ENCODE measurements at places on chromosomes 2 and 18.

DNA sequence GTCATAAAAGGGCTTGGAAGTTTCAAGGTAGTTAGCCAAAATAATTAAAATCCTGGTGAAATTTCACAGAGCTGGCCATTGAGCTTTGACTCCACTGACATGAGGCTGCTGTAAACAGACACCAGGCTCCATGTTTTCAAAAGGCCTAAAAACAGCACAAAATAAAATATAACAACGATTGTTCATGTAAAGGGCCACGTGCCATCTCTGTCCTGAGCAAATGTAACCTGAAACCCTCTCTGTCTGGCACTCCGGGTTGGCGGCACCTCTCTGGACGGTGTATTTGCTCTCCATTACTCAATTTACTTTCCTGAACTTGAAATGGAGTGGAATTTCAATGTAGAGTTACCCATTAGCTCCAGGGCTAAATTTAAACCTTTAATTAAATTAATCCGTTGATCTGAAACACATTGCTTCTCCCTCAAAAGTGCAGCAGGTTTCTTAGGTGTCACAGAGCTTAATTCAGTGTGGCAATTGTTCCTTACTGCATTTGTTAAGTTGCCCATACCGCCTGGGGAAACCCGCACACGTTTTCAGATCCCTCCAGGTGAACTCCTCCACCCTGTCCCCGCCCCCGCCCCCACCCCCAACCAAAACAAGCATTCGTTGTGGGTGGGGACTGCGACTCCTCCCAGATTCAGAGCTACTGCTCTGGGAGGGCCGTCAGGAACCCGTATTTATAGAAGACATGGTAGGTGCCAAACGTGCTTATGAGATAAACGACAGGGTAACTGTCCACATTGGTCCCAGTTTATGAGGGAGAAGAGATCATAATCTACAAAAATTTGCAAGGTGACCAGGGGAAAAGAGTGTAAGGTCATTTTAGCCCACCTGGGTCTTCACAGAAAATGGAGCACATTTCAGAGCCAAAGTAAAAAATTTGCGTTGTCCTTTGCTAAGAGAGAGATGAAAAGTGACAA, 1.2 kb upstream of the CABLES1 start:
- DNase-seq: no peak

GRCh38 chr2:189236066-189236465, 56.5 kb upstream of the COL5A2 start:
- no peak for DNase-seq

DNA sequence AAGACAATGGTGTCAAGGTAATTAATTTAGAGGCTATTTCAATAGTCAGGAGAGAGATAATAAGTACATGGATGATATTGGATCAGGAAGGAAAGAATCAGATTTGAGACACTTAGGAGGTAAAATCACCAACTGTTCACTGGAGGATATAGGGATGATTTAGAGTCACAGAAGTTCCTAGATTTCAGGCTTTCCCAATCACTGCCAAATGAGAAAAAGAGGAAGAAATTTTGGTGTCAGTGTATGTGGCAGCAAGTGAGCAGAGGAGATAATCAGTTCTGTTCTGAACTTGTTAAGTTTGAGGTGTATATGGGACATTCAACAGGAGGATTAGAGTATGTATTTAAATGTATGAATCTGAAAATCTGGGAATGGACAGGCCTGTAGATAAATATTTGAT, 640.4 kb downstream of the NR4A2 start:
- DNase-seq: no peak

GRCh38 chr2:175353275-175353674, 171.8 kb upstream of the ATP5MC3 start:
- DNase-seq: no peak

- no peak for DNase-seq
Measured at GRCh38 chr2:46857871-46858701, 57.5 kb downstream of the MCFD2 start.

GRCh38 chr2:41598161-41598894, 449.5 kb upstream of the PKDCC start:
- no peak for DNase-seq

- no peak for DNase-seq
Measured at GRCh38 chr2:236171181-236171679, 3.0 kb upstream of the GBX2 start.

- DNase-seq: no peak
Measured at GRCh38 chr2:160295519-160296207, 95.6 kb upstream of the ITGB6 start.

DNA sequence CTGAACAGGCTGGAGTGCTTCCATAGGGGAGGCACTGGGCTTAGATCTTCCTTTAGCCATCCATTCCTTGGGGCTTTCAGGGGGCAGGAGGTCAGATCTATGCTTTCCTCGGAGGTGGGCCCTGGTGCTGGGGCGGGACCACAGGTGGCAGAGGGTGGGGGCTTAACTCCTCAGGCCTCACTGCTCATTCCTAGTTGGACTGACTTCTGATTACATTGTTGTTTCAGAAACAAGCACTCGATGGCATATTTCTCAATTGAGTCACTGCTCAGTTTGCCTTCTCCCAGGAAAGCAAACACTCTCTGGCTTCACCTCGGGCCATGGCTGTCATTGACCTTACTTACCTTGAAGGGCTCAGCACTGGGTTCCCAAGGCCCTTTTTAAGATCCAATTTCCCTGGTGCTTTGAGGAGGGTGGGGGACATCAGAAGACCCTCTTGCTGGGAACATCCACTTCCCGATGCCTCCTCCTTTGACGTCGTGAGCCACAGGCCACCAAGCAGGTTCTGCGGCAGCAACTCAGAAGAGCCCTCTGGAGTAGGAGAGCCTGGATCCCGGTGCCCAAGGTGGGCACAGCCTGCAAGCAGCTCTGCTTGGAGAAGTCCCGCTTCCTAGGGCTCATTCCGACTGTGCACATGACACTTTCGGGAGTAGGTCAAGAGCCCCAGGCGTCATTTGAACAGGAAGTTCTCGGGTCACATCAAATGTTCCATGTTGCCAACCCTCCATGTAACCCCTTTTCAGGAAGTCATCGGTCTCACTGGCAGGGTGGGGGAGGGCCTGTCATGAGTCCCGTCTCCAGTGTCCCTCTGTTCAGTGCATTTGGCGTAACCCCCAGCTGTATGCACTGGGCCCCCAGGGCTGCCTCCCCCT, 40.6 kb downstream of the SDC1 start:
- no peak for DNase-seq

DNA sequence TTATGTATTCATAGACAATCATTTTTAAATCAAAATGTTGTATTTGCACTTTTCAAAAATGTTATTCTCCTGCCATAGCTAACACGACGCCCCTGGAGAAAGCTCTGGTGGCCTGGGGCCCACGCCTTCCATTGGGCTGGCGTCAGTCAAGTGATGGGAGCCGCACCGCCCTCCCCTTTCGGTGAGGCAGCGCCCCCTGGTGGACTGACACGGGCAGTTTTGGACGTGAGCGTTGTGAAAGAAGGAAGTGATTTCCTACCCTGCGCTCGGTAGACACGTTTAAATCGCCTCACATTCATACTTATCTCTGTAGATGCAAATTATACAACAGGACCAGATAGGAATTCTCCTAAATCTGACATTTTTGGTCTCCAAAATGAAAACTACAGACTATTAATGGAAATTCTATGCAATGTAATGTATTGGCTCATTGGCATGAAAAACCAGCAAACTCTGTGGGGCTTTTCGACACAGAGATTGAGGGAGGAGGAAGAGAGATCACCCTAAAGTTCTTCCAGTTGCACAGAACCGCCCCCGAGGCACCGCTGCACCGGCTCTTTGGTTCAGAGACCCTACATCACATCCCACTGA, 326.2 kb upstream of the SOX11 start:
- DNase-seq: no peak

DNA sequence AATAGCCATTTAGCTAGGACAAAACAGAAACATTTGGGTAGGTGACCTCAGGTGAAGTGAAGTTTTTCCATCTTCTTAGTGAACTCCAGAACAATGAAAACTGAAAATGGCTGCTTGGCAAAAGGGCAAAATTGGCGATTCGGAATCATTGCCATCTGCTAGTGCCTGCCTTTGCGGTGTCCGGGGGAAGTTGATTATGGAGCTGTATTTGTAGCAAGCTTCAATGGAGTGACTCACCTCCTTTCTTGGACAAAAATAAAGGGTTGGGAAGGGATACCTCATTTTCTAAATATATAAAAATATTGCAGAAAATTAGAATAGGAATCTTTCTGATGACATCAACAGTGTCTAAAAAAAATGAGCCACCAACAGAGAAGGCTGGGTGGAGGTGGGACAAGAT, 460.5 kb downstream of the TGIF1 start:
- no peak for DNase-seq

GRCh38 chr18:63158676-63159291, 160.8 kb downstream of the BCL2 start:
- DNase-seq: no peak

GRCh38 chr2:47057687-47058002, 97.5 kb downstream of the STPG4 start:
- DNase-seq: no peak

GRCh38 chr2:200703127-200703925, 108.4 kb upstream of the BZW1 start:
- DNase-seq: no peak

- no peak for DNase-seq
Measured at GRCh38 chr18:46728219-46728930, 28.5 kb downstream of the ST8SIA5 start.

DNA sequence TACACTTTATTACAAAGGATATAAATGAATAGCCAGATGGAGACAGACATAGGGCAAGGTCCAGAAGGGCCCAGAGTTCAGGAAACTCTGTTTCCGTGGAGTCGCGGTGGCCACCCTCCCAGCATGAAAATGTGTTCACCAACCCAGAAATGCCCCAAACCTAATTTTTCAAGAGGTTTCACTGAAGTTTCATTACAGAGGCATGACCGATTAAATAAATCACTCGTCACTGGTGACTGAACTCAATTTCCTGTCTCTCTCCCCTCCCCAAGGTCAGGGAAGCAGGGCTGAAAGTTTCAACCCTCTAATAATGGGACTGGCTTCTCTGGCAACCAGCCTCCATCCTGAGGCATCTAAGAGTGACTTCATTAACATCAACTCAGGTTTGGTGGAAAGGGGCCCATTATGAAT, 22.4 kb downstream of the USP40 start:
- DNase-seq: no peak

DNA sequence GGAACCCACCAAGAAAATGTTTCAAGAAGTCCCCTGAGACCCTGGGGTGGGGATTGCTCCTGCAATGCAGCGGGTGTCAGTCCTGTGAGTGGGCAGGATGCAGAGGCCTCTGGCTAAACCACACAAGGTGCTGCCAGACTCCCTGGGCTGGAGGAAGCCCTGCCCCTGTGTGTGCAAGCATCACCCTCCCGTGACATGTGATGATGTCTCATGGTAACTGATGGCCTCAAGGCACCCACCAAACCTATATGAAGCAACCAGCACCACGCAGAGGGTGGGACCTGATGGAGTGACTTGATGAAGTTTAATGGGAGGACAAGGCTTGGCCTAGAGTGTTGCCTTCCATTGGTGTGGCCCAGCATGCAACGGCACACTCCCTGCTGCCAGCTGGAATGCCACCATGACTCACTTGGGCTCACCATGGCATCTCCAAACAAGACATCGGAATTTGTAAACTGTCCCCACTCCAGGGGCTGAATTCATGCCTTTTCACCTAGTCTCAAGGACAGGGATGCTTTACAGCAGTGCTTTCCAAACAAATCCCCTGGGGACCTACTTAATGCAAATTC, 8.7 kb upstream of the SLC14A1 start:
- DNase-seq: no peak

DNA sequence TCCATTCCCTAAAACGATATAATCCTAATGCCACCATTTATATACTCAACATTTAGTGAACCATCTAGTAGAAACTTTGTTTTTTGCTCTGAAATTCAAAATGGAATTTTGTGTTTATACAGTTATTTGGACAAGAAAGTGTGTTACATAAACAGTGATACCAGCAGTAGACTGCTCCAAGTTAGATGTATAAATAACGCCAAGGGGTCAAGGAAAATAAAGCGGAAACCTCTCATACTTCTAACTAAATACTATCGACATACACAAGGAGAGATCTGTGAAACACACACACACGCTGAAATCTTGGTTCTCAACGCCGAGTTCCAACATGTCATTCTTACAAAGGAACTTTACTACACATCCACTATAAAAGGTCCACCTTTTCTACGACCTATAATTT, 1.2 kb downstream of the TXNL1 start:
- DNase-seq: no peak

DNA sequence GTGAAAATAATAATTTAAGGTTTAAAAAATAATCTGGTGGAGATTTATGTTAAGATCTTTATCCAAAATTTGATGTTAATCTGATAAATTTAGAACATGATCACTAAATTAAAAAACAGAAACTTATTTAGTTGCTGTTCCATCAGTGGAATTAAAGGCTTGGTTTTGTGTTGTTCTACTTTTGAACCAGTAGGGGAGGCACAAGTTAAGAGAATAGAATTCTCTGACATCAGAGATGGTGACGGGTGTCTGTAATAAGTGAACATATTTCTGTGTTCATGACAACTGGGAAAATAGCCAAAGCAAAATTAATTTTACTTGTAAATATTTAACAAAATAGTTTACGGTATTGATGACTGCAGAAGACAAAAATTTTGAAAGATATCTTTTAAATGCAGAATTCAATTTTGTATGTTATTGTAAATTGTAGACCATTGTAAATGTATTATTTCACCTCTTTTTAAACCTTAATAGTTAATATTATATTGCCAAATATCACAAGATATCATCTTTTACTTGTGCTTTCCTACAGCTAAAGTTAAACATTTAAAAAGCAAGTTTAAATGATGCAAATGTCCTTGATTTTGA, 106.0 kb downstream of the UBR3 start:
- DNase-seq: no peak

DNA sequence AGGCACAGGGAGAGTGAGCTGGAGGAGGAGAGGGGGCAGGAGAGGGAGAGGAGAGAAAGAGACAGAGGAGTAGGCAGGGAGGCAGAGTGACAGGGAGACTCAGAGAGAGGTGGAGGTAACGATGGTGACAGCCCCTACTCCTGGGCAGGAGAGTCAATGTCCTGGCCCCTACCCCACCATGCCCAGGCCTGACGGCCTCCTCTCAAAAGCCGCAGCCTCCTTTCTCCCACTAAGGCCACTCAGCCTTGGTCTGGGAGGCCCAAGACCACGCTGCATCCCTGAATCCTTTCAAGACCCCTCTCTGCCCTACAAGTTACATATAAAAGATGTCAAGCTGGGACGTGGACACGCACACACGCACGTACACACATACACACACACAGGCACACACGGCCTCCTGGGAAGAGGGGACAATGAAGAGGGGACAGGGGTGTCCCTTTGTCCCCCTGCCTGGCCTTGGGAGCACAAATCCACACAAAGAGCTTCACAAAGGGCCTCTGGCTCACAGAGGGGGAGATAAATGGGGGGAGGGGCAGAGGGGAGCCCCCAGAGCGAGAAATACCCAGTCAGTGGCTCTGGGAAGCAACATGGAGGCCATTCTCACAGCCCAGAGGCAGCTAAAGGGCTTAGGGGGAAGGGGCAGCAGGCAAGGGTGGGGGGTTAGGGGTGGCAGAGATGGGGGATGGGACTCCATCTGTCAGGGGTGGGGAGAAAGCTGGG, 19.5 kb upstream of the TNS1 start:
- no peak for DNase-seq

GRCh38 chr2:18821431-18821830, 232.1 kb upstream of the NT5C1B start:
- DNase-seq: no peak

GRCh38 chr2:183024339-183025095, 13.7 kb downstream of the NCKAP1 start:
- no peak for DNase-seq

- DNase-seq: no peak
Measured at GRCh38 chr18:11159844-11160243, 10.5 kb upstream of the PIEZO2 start.
